ENCODE measurements at places on chromosomes 1 and 21.

DNA sequence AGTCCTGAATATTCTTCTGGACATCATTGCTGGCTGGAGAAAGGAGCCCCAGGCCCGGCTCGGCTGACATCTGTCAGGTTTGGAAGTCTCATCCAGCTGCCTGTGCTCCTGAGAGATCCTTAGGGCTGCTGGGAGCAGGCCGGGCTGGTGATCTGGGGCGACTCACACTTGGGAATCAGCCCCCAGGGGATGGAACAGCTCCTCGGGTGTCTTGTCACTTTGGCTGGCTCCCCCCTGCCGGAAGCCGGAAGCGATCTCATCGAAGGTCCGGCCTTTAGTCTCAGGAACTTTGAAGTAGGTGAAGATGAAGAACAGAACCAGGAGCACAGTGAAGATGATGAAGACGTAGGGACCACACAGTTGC lies 31.8 kb downstream of the SLC2A1 start:
- DNase-seq, result no peak

DNA sequence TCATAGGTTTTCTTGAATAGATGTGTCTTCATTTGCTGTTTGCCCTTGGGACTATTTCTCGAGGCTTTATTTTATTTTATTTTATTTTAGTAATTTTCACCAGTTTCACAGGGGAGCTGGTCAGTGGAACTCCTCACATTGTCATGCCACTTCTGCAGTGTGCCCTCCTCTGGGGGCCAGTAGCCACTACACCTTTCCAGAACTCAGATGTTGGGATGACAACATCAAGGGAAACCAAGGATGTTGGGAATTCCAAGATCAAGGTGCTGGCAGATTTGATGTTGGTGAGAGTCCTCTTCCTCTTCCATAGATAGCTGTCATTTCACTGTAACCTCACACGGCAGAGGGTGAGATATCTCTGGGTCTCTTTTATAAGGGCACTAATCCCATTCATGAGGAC lies 35.5 kb downstream of the SLC26A9 start:
- no peak for DNase-seq

- no peak for DNase-seq
Measured at GRCh38 chr1:74611887-74612286, 61.7 kb downstream of the ERICH3 start.

GRCh38 chr1:204294357-204294756 lies 65.4 kb downstream of the PLEKHA6 start:
- DNase-seq, result no peak

- DNase-seq, result peak; percentile 62
Measured at GRCh38 chr1:119743776-119744597, 24.7 kb downstream of the HMGCS2 start.

- DNase-seq, result no peak
Measured at GRCh38 chr21:34595457-34595856, 19.5 kb downstream of the RCAN1 start.

- no peak for DNase-seq
Measured at GRCh38 chr1:244067893-244068292, 16.8 kb downstream of the ZBTB18 start.

- peak; percentile 76 for DNase-seq
Measured at GRCh38 chr1:239898062-239898730, 193.5 kb upstream of the FMN2 start.

DNA sequence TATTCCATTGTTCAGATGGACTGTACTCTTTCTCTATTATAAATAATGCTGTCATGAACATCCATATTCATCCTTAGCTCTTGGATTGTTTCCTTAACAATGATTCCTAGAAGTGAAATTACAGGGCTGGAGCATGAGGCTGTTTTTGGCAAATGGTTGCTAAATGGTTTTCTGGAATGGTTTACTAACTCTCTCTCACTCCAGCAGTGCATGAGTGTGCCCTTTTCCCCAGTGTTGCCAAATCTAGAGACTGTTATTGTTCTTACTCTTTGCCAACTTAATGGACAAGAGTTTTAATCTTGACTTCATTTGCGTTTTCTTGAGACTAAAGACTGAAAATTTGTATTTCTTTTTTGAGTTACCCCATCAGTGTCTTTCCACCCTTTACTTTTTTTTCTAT lies 113.0 kb downstream of the PAPPA2 start:
- DNase-seq, result no peak

- no peak for DNase-seq
Measured at GRCh38 chr1:159933347-159933746, 8.0 kb upstream of the TAGLN2 start.

DNA sequence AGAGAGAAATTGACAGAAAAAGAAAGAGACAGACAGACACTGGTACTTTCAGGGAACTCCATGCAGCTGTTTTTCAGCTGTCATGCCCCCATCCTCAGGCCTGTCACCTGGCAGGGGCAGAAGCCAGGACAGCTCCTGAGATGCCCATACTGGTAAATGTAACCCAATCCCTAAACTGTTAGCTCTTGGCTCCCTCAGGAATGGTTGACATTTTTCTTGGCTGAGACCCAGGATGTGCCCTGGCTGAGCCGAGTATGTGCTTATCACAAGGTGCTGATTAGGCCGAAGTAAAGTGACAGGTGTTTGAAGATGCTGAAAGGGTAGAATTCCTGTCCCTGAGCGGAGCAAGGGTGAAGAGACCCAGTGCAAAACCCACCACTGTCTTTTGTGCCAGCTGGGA lies 50.7 kb downstream of the PGM1 start:
- no peak for DNase-seq

DNA sequence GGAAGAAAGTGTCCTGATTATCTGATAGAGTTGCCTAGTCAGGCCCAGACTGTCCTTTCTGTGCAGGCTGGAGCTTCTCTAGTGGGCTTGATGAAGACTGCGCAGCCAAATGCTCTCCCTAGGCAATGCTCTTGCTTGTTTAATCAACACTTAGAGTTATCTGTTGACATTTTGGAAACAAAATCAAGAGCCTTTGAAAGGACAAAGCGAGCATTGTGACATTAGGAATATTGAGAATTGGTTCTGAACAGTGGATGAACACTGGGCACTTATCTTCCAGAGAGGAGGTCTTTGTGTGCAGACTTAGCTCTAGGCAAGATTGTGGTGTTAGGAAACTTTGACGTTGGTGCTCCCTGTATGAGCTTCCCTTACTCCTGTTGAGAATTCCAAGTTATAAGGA lies 94.5 kb downstream of the DNTTIP2 start:
- DNase-seq, result no peak

All from MV-4-11 (cell line).